ENCODE measurements at places on chromosomes 12 and 14.

- no peak for DNase-seq
Measured at GRCh38 chr14:37558740-37559139, 36.3 kb downstream of the FOXA1 start.

- no peak for DNase-seq
Measured at GRCh38 chr12:52089491-52089890, 10.0 kb downstream of the SMIM41 start.

DNA sequence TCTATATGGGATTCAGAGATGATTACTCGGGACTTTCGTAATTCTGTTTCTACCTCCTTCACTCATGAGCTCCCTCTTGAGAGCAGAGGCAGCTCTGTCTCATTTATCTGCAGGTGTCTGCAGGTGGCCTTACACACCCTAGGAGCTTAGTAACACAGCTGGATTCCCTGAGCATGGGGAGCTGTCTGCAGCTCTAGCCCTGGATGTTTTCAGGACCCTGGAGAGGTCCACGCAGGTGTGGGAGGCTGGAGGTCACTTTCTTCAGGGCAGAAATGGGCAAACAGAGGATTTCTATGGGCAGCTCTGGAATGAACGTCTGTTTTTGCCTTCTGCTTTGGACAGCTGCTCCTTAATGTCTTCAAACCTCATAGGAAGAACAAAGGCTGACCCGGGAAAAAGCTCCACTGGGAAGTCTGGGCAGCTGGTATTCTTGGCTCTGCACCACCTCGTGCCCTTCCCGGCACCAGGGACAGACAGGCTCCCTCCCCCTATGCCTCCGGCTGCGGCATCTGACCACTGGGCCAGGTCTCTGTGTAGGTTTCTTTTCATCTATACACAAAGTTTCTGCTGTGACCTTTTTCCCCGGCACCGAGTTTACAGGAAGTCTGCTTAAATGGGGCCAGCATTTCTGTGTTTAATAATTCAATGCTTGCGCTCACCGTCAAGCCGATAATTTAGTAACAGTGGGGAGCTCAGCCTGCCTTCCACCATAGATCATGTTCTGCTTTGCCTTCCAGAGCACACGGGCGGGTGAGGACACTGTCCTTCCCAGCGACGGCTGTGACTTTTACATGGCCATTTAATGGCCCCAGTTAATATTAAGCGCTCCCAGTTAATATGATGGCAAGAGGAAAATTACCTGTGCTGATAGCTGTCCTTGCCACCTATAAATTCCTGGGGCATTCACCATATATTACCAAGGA, 320.2 kb upstream of the SFSWAP start:
- DNase-seq: peak; percentile 60

- no peak for DNase-seq
Measured at GRCh38 chr12:2183556-2184541, 131.1 kb downstream of the CACNA1C start.

- DNase-seq: no peak
Measured at GRCh38 chr12:85423947-85424346, 143.9 kb downstream of the ALX1 start.

DNA sequence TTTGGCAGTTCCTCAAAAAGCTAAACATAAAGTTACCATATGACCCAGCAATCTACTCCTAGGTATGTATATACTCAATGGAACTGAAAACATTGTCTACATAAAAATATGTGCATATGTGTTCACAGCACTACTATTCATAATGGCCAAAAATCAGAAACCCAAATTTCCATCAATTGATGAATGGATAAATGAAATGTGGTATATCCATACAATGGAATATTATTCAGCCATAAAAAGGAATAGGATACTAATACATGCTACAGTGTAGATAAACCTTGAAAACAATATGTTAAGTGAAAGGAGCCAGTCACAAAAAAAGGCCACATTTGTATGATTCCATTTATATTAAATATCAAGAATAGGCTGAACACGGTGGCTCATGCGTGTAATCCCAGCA, 3.4 kb downstream of the ACYP1 start:
- no peak for DNase-seq

DNA sequence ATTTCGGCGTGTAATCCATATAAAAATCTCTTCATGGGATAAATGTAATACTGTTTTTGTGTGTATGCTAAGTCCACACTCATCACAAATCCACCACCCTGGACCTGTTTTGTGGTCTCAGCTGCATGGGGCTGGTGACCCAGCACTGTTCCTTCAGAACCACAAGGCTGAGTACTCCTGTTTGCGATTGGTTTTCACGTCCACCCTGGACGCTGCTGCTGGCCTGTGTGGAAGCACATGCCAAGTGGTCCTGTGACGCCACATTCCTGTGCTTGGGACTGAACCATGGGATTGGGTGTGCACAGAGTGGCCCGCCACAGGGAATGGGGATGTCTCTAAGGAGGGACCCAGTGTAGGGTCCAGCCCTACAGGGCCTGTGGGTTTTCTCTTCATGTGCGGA, 4.3 kb downstream of the PUS1 start:
- DNase-seq: no peak

GRCh38 chr12:9326085-9326484, 117.9 kb upstream of the PZP start:
- no peak for DNase-seq

- DNase-seq: peak; percentile 84
Measured at GRCh38 chr12:50924439-50925341, 27.7 kb upstream of the HIGD1C start.

DNA sequence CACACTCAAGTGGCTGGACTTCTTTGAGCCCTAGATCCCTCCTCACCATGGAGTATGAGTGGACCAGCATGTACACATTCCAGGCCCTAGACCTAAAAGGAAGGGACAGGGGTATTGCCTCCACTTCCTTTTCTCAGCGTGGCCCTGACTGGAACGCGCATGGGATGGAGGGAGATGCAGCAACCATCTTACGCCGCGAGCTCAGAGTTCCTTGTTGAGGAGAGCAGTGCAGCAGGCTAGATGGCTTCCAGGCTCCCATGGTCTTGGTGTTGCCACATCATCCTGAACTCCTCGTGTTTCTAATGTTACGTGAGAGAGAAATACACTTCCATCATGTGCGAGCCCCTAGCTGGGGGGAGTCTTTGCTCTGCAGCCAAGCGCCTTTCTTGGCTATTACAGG, 61.8 kb upstream of the DIO3 start:
- no peak for DNase-seq

GRCh38 chr14:97946641-97947040, 1149.5 kb downstream of the VRK1 start:
- DNase-seq: no peak

GRCh38 chr12:114876968-114877680, 193.1 kb upstream of the TBX3 start:
- DNase-seq: no peak

- no peak for DNase-seq
Measured at GRCh38 chr14:55846826-55847446, 266.9 kb downstream of the KTN1 start.

- DNase-seq: no peak
Measured at GRCh38 chr12:89935850-89936249, 227.2 kb upstream of the ATP2B1 start.

- DNase-seq: no peak
Measured at GRCh38 chr12:52564582-52564981, 9.1 kb downstream of the KRT74 start.

- DNase-seq: no peak
Measured at GRCh38 chr14:70113211-70113610, 75.5 kb downstream of the SLC8A3 start.

- DNase-seq: no peak
Measured at GRCh38 chr12:24175284-24175683, 225.8 kb upstream of the SOX5 start.

GRCh38 chr12:105812366-105812765, 326.4 kb downstream of the NUAK1 start:
- no peak for DNase-seq

Data from left renal cortex interstitium (tissue), 4 donors.